ENCODE measurements at places on chromosomes 6 and 20.

DNA sequence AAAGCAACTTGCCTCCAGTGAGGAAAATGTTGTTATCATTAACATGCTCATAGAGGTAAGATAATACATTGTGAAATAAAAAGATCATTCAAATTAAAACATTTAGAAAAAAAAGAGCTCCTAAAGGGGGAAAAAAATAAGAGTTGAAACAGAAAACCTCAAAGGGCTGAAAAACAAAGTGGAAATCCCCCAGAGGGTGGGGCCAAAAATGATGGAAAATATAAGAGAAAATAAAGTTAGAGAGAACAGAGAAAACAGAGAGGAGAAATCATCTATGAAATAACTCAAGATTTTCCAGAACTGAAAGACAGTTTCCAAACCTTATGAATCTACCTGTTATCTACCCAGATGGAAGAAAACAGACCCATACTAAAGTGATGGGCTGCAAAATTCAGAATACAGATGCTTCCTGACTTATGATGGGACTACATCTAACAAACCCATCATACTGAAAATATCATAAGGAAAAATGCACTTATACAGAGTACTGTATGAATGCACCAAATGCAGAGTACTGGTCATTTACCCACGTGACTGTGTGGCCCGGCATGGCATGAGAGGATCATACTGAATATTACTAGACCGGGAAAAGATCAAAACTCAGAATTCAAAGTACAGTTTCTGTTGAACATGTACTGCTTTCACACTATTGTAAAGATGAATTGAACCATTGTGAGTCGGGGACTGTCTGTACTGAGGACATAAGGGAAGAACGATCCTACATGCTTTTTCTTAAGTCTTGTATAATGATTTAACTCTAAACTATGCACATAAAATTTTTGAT lies 4.0 kb downstream of the ZBTB24 start:
- no peak for DNase-seq

GRCh38 chr6:164208371-164208770 lies 793.9 kb downstream of the QKI start:
- DNase-seq: no peak

DNA sequence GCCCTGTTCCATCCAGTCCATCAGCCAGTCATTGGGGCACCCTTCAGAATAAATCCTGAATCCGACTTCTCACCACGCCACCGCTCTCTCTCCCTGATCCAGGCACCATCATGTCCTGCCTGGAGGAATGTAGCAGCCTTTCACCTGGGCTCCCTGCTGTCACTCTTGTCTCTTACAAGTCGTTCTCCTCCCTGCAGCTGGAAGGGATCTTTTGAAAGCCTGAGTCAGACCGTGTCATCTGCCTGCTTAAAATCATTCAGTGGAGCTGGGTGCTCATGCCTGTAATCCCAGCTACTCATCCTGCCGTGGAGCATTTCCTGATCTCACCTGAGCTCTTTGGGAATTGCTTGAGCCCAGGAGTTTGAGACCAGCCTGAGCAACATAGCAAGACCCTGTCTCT lies 19.2 kb upstream of the KCNG1 start:
- DNase-seq: no peak

GRCh38 chr6:7656355-7656754 lies 66.4 kb downstream of the SNRNP48 start:
- DNase-seq: no peak

- no peak for DNase-seq
Observed at GRCh38 chr6:156590482-156590881, 186.7 kb upstream of the ARID1B start.

GRCh38 chr6:117496383-117496990 lies 14.0 kb downstream of the DCBLD1 start:
- DNase-seq: no peak

DNA sequence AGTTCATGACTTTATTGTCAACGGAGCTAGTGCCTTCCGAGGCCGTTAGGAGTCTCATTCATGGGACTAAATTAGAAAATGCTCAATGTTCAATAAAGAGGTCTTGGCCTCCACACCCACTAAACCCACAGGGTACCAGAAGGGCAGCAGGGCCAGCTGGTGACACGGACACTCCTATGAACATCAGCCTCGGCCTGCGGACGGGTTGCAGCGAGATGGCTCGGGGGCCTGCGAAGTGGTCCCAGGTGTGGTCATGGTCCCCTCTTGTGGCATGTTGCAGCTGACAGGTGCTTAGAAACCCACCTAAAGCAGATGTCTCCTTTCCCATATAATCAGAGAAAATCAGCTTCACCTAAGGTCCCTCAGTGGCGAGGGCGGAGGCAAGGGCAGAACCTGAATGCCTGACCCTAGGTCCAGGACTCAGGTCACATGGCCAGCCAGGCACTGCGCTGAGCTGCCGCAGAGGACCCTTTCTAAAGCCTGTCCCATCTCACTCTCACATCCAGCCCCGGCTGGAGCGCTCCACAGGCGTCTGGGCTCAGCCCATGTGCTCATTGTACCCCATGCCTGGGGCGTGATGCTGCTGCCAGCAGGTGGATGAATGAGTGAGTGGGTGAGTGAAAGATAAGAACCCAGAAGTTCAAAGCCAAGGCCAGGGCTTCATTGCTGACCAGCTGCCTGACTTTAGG lies 35.8 kb downstream of the NFATC2 start:
- DNase-seq: no peak
